ENCODE measurements at places on chromosomes 1 and 21.

DNA sequence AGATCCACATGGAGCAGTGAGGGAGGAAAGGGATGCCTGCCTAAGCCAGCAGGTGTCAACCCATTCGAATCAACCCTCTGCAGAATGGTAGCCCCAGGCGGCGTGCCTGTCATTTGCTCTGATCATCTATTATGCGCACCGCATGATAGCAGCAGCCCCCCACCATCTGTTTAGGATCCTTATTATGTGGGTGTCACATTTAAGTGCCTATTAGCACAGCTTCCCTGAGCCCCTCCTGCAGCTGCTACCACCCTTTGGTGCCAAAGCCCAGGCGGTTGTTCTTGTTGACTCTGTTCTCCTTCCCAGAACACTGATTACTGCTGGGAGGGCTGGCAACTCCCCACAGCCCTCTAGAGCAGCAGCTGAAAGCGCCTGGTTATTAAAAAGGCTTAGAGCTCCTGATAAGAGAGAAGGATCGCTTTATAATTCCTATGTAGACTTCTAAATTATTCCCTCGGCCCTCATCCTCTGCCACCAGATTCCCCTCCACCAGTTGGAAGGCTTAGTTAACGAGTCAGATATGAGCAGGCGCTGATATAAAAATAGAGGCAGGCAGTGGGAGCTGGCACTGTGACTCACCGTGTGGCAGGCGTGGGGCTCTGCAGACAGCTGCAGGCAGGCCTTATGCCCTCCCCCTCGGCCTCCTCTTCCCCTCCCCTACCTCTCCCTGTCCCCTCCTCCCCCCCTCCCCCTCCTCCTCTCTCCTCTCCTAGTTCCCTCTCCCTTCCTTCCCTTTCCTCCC lies 23.0 kb downstream of the ACTA1 start:
- DNase-seq, result no peak

DNA sequence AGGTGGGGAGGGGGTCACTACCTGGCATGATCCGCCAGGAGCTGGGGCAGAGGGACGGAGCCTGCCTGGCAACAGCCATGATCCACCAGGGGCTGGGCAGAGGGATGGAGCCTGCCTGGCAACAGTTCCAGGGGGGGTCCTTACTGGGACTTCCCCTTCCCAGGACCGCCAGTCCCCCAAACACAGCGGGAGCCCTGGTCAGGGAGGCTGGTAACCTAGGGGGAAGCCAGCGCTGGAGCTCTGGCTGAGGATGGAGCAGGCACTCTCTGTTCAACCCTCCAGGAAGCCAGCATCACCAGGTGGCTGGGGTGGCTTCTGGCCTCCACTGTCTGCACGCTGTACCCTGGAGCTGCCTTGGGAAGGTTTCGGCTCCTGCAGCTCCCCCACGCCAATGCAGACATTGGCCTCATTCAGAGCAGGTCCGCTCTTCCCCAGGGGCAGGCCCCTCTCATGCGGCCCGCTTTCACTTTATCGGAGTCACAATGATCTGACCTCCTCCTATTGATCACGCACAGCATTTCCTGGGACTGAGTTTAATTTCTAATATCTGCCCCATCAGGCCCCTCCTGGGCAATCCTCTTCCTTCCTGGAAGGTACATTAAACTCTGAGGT lies 68.4 kb upstream of the ABCG1 start:
- no peak for DNase-seq

DNA sequence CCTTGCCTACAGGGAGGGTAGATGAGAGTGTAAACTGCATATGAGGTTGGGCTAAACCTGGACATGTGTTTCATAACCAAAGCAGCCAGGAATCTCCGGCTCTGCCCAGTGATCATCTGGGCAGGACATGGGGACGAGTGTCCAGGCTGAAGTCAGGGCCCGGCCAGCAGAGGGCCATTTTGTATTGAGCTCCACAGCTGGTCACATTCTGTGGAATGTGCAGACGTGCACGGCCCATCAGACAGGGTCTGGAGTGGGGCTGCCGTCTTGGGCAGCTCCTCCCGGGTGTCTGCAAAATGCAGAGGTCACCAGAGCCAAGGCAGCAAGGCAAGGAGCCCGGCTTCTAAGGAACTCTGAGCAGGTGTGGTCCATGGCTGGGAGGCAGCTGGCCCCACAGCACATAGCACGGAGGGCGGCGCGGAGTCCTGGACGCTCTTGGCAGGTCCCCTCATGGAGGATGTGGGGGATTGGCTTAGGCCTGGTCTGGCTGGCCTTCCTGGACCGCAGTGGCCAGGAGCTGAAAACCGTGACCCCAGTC lies 6.2 kb downstream of the LRRC3 start:
- no peak for DNase-seq

GRCh38 chr21:14630556-14631069 lies 84.5 kb upstream of the SAMSN1 start:
- no peak for DNase-seq

DNA sequence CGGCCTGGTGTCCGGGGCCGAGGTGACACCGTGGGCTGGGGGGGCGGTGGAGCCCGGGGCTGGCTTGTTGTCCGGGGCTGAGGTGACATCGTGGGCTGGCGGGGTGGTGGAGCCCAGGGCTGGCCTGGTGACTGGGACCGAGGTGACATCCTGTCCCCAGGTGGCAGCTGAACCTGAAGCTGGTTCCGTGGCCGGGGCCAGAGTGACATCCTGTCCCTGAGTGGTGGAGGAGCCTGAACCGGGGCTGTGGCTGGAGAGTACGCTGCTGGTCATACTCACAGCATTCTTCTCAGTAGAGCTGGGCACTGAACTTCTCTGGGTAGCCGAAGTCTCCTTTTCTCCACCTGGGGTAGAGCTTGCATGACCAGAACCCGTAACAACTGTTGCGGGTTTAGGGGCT lies 15.8 kb downstream of the THBS3 start:
- no peak for DNase-seq

DNA sequence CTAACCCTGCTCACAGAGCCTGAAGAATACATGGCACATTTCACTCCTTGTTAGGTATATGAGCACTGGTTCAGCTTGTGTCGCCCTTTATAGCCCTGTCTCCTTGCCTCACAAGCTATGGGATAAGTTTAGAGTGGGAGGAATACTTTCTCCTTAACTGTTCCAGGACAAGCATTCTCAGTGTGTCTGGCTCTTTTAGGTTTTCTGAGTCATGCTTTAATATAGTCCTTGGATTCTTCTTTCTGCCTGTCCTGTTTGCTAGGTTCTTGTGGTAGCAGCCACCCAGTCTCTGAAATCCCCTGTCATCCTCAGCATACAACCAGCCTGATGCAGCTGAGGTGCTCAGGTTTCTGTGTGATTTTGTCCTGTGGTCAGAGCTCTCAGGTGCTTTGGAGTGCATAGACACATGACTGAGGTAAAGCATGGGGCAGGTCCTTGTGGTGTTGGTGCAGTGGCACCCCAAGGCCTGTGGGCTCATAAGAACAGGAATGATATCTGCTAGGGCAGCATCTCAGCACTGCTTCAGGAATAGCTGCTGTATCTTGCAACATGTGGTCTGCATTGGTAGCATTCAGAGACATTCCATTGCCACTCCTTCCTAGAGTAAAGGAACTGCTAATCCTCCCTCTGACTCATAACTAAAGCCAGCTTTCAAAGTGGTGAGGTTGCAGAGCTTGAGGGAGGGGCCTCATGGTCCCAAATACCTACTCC lies 14.2 kb upstream of the CASQ2 start:
- DNase-seq, result no peak

DNA sequence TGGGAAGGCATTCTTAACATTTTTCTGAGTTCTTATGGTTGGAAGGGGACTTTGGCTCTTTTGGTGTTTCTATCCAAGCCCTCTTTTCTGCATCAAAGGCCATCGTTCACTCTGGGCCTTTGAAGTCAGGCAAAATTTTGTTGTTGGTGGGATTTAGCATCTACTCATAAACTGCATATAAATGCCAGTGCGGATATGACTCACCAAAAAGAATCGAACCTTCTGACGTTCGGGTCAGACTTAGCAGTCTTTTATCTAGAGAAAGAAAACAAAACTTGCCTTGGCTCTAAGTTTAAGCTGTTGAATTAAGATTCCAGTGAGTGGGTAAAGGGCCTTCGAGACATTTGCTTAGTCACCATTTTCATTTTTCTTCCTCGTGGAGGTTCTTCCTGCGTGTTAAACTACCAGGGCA lies 51.4 kb downstream of the EVA1C start:
- no peak for DNase-seq

- no peak for DNase-seq
Observed at GRCh38 chr1:86829321-86829720, 84.6 kb downstream of the SELENOF start.

DNA sequence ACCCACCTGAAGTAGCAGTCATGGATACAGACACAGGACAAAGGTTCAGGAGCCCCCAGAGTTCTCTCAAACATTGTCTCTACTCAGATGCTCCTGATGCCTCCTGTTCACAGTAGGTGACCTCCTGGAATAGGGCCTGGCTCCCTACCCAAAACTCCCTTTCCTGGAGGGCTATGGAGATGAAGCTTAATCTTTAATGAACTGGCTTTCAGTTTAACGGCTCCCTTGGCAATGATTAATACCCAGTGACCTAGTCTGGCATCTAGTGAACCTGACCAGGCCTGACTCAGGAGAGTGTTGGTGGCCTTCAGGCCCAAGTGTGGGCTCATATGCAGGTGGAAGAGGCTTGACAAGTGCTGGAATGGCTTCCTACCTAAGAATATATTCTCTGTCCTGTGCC lies 65.2 kb upstream of the TRABD2B start:
- DNase-seq, result no peak

DNA sequence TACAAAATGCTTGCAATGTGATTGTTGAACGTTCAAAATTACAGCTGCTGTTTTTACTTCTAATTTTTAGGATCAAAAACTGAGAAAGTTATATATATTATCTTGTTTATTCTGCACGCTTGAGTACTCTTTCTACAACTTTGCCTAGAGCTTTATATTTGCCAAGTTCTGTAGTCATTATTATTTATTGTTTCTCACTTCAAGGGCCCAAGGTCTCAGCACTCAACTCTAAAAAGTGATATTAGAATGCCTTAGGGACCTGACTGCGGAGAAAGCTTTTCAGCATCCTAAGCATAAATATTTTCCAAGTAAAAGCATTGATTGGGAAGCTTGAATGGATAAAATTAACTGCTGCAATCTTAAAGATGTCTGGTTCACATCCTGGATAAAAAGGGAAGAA lies 83.6 kb downstream of the UBE2U start:
- DNase-seq, result no peak
